ENCODE measurements at places on chromosomes 7 and 10. TPM values are rescaled to one million over a fixed set of nuclear protein-coding genes. Genes with fewer than 3 reads are reported as not detected.
A peak's percentile ranks its signal among the peaks of the same experiment; 100 is the strongest.

The SVOPL gene
- not detected for total RNA-seq

GRCh38 chr7:18558503-18558902 lies 63.0 kb downstream of the HDAC9 start:
- peak; percentile 71 for DNase-seq

DNA sequence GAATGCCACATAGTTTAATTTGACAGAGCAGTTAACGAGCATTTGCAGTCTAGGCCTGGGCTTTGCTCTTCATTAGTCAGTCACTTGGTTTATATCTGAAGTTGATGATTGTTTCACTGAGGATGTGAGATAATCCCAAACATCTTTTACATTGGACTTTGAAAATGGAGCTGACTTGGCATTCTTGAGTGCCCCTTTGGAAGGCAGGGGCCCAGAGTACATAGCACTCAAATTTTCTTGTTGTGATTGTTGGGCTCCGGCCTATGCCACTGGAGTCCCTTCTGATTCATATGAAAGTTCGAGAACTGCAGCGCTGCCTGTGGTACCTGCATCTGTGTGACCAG lies 21.9 kb downstream of the DNAJB6 start:
- no peak for DNase-seq

DNA sequence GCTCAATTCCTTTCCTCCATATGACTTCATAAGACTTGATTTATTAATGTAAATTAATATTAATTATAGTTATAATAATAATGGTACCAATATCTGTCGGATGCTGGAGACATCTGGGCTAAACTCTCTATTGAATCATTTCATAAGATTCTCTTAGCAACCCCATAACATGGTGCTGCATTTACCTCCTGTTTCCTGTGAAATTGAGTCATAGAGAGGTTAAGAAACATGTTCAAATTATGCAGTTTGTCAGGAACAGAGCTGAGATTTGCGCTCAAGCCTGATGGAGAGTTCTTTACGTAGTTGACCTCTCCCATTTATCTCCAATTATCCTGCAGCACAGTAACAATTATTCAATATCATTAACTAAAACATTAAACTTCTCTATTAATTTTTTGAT lies 621.8 kb upstream of the FZD8 start:
- DNase-seq, result no peak

DNA sequence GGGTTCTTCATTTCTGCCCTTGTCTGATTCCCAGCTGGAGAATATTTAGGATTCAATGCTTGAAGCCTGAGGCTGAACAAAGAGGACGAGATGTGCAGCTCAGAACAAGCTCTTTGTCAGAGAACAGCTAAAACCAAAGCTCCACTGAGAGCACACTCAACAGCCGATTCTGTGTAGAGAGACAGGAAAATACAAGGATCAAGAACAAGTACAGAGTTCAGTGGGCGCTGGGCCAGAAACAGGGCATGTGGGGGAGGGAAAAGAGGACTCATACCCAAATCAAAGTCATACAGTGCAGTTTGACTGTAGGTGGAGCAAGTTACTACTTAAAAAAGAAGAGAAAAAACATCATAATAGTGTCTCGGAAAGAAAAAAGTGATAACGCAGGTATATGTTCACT lies at the start of gene AGMO:
Gene AGMO (minus strand): TSS at position 181 of the 400 bp plus-strand sequence.
- DNase-seq, result peak; percentile 46

DNA sequence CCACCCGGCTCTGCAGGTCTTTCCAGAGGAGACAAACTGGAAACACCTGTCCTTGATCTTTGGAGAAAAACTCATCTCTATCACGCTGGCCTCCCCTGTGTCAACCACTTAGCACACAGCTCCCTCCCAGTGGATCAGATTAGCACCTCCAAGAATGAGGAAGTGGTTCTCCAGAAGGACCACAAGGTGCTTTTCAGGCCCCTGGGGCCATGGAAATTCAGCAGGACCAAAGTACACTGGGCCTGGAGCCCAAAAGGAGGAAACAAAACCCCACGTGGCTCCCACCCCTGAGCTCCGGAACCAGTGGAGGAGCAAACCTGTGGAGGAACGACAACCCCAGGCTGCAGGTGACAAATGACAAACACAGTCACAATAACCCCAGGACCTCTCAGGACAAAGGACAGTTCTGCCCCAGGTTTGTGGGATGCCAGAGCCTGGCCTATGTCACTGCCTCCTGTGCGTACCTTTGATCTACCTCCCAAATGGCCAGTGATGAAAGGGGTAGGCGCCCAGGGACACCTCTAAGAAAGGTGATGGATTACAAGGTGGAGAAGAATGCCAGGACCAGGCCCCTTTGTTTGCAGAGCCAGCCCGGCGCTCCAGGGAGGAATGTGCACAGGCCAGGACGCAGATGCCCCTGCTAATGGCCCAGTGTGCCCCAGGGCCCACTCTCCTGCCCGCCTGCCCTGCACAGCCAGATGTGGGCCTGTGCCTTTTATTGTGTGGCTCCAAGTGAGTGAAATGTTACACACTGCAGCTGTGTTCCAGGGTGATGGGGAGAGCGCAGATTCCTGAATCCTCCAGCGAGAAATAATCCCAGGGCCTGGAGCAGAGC lies 5.7 kb downstream of the TNS3 start:
- peak; percentile 94 for DNase-seq

DNA sequence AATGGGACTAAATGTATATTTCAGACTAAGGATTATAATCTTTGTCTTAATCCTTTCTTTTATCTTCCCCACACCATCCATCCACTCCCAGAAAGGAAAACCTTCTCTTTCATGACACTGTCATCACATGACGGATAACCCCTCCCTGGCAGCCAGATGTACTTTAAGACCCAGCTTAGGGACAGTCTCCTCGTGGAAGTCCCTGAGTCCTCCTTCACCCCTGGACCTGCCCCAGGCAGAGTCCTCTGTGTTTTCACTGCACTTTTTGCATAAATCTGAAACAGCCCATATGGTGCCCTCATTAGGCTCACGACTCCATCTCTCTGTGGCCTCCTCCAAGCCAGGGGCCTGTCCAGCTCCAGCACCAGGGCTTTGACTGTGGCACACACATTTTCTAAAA lies 16.0 kb downstream of the NRAP start:
- DNase-seq, result no peak

GRCh38 chr7:138167222-138167621 lies 91.0 kb downstream of the AKR1D1 start:
- peak; percentile 10 for DNase-seq

GRCh38 chr10:102642736-102643335 lies 1.4 kb upstream of the TRIM8 start:
- DNase-seq, result peak; percentile 65

GRCh38 chr7:93350338-93350737 lies 118.2 kb downstream of the VPS50 start:
- DNase-seq, result no peak

- DNase-seq, result no peak
Measured at GRCh38 chr10:31782701-31783100, 145.9 kb downstream of the ARHGAP12 start.

DNA sequence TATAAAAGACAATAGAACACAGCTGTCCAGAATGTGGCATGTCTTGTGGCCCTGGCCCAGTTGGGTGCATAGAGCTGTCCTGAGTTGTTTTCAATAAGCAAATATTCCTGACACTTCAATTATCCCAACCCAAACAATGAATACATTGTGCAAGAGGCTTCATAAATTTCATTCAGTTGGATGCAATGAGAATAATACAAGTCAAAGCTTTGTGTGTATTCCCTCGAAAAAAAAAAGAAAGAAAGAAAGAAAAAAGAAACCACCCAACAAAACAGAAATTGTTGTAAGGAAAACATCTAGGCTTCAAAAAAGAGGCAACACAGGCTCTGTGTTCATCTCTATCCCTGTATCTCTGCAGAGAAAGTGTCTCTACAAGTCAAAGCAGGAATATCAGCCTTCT lies 138.7 kb upstream of the ADO start:
- no peak for DNase-seq

DNA sequence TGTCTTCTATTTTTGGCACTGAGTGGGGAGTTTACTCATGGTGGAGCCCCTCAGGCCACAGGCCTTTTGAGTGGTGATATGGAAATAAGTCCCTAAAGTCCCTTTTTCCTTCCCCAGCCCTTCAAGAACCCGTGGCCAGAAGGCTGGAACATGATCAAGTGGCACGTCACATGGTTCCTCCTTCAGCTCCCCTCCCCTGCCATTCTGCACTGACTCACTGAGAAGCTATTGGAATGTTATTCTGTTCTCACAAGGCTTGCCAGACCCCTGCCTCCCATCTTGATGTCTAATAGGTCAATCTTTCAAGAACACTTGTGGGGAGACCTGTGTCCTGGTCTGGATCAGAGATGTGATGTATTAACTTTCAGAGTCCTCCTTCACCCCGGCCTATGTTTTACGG lies 279.8 kb downstream of the SEC23IP start:
- DNase-seq, result no peak

DNA sequence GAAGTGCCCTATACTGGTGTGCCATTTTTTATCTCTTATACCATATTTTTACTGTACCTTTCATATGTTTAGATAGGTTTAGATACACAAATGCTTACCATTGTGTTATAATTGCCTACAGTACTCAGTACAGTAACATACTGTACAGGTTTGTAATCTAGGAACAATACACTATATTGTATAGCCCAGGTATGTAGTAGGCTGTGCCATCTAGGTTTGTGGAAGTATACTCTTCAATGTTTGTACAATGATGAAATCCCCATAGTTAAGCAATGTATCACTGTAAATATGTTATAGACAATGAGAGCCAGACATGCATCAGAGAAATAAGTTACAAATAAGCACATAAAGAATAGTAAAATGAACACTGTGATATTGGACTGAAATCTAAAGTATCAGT lies 109.1 kb downstream of the IQUB start:
- no peak for DNase-seq

DNA sequence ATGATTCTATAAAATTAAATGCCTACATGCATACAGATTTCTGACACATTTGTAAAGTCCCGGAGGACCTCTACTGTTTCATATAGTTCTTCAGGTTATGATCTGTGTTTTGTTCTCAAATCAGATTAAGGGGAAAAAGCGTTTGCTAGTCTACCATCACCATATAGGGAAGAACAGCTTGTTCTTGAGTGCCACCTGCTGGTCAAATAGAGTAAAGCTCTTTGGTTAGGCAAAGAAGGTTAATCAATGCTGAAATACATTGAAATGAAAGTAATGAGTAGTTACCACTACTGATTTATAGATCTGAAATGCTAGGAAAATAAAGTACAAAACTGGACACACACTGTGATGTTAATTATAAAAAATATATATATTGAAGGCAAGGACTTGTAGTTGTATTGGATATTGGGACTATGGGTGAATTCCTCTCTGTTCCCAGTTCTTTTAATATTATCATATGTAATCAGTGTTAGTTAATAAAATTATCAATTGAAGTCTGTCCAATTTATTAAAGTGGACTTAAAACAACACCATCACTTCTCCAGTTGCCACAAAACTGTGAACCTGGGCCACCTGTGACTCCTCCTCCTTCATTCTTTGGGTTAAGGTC lies 72.6 kb upstream of the PDLIM1 start:
- DNase-seq, result peak; percentile 80

DNA sequence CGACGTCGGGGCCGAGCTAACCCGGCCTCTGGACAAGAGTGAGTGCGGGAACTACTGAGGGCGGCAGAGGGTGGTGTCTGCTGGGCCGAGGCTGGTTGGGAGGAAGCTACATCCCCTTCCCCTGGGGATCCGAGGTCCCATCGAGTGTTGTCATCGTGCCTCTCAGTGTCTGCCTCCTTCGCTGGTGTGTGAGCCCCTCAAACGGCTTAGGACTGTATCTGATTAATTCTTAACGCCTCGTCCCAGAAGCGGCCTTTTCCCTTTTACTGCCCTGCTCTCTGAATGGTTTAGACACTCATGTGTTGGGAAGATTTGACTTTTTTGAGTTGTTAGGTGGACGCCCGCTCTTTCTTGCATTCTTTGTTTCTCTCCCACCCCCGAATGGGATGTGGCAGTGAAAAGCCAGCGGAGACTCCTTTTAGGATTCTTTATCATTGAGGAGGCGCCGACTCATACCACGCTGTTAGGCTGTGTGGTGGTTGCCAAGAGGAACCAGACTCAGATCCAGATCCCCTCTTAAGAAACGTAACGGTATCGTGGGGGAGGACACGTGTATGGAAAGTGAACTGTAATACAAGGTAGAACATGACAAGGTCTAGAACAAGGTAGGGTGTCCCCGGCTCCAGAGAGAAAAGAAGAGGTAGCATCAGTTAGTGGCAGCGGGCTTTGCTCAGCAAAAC lies 631 bp downstream of the SUPV3L1 start:
- no peak for DNase-seq

DNA sequence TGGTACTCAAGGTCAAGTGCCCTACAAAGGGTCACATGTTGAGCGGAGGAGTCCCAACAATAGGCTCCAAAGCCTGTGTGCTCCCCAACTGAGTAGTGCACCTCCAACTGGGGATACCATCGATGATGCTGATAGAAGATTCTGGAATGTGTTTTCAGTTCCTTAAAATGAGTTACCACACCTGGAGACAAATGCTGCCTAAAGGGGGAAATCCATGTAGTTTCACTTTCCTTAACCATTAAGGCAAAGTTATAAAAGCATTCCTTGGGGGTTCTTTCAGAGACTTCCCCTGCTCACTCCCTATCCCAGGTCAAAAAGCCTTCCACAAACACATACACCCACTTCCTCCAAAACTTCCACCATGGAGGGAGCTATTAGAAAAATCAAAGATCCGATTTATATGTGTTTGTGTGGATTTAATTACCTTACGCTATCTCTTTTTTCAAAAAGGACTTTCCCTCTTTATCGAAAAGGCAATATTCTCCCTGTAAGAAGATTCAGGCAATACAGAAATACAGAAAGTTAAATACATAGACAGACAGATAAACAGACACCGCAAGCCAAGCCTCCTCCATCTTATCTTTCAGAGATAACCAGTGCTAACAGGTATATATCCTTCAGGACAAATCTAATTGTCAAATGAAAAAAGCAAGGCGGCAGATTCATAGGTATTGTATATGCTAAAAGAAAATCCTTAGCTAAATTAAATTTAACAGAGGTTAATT lies 135.9 kb upstream of the ASAH2 start:
- no peak for DNase-seq

DNA sequence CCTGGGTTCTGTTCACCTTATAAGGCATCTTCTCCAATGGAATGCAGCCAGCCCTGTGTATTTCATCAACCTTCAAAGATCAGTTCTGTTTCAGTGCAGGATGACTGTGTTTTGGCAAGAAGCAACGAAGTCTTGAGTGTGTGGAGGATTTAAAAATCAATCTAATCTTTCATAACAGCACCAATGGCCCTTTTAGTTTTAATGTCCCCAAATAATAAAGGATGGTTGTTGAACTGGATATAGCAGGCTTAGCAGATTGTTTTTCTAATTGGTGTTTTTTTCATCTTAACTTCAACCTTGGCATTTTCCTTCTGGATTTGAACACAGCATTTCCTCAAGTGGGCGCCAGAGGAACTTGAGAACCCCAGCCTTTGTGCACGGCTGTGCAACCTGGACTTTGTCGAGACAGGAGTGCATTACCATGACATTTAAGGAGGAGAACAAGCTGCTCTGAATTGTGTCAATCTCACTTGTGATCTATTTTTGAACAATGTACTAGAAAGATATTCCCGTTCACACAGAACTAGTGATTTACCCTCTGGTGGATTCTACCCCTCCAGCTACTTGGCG lies 313.3 kb upstream of the AKR1E2 start:
- peak; percentile 59 for DNase-seq

GRCh38 chr10:70843776-70844489 lies 28.2 kb downstream of the SGPL1 start:
- DNase-seq, result no peak

GRCh38 chr10:101708073-101708472 lies 13.1 kb upstream of the FBXW4 start:
- DNase-seq, result no peak

Measured in fibroblast of lung (primary cell).